ENCODE measurements at places on chromosomes 16 and 17. TPM values are rescaled to one million over a fixed set of nuclear protein-coding genes. Genes with fewer than 3 reads are reported as not detected.
A peak's percentile ranks its signal among the peaks of the same experiment; 100 is the strongest.

GRCh38 chr16:11067697-11068141 lies 123.4 kb downstream of the CLEC16A start:
- no peak for DNase-seq

The SLC16A11 gene
- polyA plus RNA-seq, result 0.33 TPM

DNA sequence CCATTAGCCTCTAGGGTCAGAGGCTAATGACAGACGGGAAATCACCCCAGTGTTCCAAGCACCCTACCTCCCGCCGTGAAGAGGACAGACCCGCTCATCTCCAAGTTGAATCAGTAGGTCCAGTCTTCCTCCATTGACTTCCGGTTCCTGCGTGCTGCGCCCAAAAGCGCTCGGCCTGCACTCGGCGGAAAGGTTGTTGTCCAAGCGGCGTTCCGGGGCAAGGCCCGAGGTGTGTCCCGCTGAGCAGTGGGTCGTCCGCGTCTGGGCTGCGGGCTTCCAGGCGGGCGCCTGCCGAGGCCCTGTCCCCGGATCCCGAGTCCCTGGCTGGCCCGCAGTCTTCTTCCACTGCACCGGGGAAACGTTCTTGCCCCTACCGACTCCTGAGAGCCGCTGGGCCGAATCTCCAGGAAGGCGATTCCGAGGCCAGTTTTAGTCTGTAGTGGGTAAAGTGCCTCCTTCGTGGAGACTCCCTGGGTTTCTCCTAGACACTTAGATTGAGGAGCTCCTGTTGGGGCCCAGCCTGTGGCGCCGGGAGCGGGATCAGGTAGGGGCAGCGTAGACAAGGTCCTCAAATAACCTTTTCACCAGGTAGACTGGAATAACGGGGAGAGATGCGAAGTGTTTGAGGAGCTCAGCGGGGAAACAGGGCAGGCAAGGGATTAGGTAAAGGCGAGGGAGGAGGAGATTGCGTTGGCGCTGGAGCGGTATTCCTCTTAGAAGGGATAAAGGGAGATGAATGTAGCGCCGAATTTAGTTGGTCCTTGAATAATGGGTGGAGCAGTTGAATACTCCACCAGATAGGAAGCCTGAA lies at the start of gene TEFM:
TSS of gene TEFM (minus strand) at position 138 of the 811 bp plus-strand sequence. CDS start at position 98, 40 bp downstream.
- peak; percentile 65 for DNase-seq

DNA sequence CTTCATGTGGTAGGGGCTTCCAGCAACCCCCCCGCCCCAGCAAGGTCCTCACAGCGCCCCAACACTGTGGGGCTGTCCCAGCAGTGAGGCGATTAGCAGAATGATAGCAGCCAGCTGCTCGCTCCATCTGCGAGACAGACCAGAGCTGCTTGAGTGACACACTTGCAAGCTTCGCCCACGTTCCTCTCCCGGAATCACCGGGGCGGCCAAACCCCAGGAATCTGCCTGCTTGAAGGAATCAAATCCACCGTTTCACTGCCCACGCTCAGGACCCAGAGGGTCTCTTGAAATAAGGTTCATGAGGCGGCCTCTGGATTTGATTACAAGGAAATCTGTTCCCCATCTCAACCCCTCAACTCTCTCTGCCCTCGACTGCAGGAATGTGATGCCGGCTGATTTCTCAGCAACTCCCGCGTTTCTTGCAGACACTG lies 356.0 kb downstream of the C16orf95 start:
- no peak for DNase-seq

DNA sequence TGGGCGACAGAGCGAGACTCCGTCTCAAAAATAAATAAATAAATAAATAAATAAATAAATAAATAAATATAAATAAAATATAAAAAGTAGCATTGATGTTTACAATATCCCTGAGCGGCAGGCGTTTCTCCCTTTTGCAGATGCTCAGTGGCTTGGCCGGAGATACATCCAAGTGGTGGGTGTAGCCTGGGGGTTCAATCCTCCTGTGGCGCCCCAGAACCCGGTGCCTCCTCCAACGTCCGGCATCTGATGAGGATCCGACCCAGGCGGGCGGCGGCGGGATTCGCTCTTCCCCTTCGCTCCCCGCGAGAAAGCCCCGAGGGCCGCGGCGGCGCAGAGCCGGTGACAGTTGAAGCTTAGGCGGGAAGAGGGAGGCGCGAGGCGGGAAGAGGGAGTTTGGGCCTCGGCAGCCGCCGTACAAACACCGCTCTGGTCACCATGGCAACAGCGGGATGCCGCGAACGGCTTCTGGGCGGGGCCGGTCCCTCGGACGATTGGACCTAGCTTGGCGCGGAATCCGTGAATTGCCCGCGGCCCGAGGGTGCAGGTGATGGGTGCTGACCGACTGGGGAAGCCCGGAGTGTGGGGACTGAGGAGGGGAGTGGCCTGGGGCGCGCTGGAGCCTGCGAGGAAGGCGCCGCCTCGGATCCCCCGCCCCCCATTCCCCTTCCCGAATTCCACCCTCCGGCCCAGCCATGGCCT lies 12.7 kb upstream of the ALDOA start:
- DNase-seq, result peak; percentile 78

The FXR2 gene
- polyA plus RNA-seq, result 38.5 TPM

- DNase-seq, result no peak
These were observed 684 bp downstream of the ZFP90 start for GRCh38 chr16:68539711-68540239.

- DNase-seq, result no peak
These were observed 115.4 kb downstream of the UTP18 start for GRCh38 chr17:51375771-51376170.

The ARHGDIG gene
- 0.82 TPM for polyA plus RNA-seq

DNA sequence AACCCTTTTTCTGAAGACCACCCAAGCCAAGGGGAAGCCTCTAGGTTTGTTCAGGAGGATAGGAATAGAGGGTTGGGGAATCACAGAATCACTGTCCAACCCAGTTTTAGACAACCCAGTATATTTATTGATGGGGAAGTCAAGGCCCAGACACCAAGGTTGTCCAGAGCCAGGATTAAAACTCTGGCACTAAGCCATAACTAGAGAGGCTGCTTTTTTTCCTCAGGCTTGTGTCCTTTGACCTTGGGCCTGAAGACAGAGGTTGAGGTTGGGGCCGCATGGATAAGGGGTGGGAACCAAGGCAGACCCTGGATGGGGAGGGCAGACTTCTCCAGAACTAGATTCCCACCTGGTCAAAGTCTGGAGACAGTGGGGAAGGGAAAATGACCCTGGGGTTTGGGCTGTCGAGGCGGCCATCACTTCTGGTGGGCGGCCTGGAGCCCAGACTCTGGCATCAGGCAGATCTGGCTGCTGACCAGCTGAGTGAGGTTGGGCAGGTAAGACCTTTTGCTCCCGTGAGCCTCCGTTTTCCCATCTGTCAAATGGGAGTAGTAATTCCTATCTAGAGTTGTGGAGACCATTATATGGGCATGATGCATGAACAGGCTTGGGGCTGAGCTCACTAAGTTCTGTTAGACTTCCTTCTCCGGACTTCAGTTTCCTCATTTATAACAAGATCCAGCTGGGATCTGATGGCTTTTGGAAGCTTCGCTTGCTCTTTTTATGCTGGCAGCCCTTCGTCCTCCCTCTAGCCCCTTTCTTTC lies 17.9 kb downstream of the IGFBP4 start:
- DNase-seq, result no peak

The HS3ST6 gene
- polyA plus RNA-seq, result not detected

The SLC7A6 gene
- 7.9 TPM for polyA plus RNA-seq

DNA sequence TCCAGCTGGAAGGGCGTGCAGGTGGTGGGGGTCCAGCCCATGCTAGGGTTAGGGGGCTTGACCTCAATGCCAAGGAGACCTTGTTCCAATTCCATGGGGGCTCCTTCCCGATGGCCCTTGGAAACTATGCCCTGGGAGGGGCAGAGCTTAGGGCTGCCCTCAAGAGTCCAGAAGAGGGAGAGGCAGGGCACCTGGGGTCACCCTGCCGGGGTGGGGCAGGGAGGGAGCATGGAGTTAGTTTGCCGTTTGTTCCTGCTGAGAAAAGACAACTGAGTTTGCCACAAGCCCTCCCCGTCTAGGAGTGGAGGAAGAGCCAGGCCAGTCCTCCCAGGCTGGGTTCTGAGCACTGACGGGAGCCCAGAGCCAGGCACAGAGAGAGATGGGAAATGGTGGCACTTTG lies 21.4 kb downstream of the MMP15 start:
- no peak for DNase-seq

DNA sequence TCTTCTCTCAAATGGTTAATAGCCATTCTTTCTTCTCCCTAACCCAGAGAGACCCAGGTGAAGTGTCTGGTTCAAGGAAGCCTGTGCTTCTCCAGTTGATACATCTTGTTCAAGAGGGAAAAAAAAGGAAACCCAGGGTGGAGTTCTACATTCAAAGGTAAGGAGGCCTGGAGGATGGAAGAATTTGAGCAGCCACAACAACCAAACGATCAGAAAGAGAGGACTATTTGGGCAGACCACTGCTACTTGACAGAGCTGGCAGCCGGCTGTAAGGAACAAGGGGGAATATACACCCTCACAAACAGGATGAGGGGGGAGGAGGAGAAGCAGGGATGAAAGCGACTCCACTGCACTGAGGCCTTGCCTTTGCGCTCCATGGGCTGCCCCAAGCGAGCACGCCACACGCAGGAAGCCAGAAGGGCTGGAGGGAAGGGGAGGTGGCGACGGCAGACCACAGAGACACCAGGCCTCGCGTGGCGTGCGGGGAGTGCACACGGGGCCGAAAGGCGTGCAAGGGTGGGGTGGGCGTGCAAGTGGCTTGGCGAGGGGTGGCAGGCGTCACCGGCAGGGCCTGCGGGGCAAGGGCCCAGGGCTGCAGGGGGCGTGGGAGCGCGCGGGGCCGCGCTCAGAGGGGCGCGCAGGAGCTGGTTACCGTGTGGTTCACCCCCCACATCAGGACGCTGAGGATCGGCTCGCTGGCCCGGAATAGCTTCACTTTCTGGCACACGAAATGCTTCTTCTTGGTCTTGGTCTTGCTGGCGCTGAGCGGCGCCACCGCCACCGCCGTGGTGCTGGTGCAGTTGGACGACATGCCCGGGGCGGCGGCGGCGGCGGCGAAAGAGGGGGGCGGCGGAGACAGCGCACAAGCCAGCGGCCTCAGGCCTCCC lies 499 bp downstream of the PIP4K2B start:
- DNase-seq, result no peak

The OR2C1 gene
- polyA plus RNA-seq, result 0.16 TPM

- DNase-seq, result no peak
These were observed 3.5 kb upstream of the DLX4 start for GRCh38 chr17:49965524-49965909.

Data from forelimb muscle (tissue), 1 donor.